PC-3 (cell line): ENCODE measurements at places on chromosomes 1 and 21. TPM values are rescaled to one million over a fixed set of nuclear protein-coding genes. Genes with fewer than 3 reads are reported as not detected.

Gene AKR7A3
- total RNA-seq, result 0.40 and 1.2 TPM in 2 replicates

Gene RGS13
- total RNA-seq, result 0.22 TPM in 1 of 2 replicates, not detected in the other

Gene PRMT6
- 20.5 and 20.7 TPM in 2 replicates for total RNA-seq

Gene PDE4B
- total RNA-seq, result 1.4 and 1.7 TPM in 2 replicates

Gene RAP1GAP
- 12.1 and 12.3 TPM in 2 replicates for total RNA-seq

Gene TFF2
- 21.1 and 22.9 TPM in 2 replicates for total RNA-seq

Gene CLEC20A
- total RNA-seq, result not detected in 2 replicates

Gene SFN
- total RNA-seq, result 411 and 577 TPM in 2 replicates

Gene MSH4
- total RNA-seq, result 0.17 TPM in 1 of 2 replicates, not detected in the other

Gene MMEL1
- 1.8 TPM in 1 of 2 replicates, not detected in the other for total RNA-seq

Gene SERPINC1
- total RNA-seq, result not detected in 2 replicates

Gene LAPTM5
- total RNA-seq, result not detected in 2 replicates

Gene TDRD5
- not detected in 2 replicates for total RNA-seq

Gene ATG4C
- 6.0 and 8.8 TPM in 2 replicates for total RNA-seq

Gene MEGF6
- 32.5 and 40.1 TPM in 2 replicates for total RNA-seq

Gene C1QB
- total RNA-seq, result not detected in 2 replicates

Gene UROD
- total RNA-seq, result 167 and 168 TPM in 2 replicates

Gene NFASC
- 1.6 and 4.6 TPM in 2 replicates for total RNA-seq

Gene PBXIP1
- 35.4 and 43.1 TPM in 2 replicates for total RNA-seq

Gene PLA2G5
- total RNA-seq, result not detected in 2 replicates

Gene LCE3E
- not detected in 2 replicates for total RNA-seq

Gene SPOCD1
- 4.1 and 5.4 TPM in 2 replicates for total RNA-seq

Gene SCMH1
- total RNA-seq, result 33.6 and 36.5 TPM in 2 replicates

Gene NHLH1
- not detected in 2 replicates for total RNA-seq

Gene OR6K2
- total RNA-seq, result not detected in 2 replicates

Gene ACTA1
- total RNA-seq, result 0.80 TPM in 1 of 2 replicates, not detected in the other

Gene PTPN22
- total RNA-seq, result 0.04 and 0.17 TPM in 2 replicates

Gene FCRL5
- total RNA-seq, result not detected in 2 replicates

Gene OR2L13
- not detected in 2 replicates for total RNA-seq

Gene SLC25A34
- total RNA-seq, result 0.44 and 2.6 TPM in 2 replicates

Gene RGL1
- 1.5 and 1.9 TPM in 2 replicates for total RNA-seq

Gene FYB2
- total RNA-seq, result not detected in 2 replicates

Gene IGSF9
- 15.6 and 19.9 TPM in 2 replicates for total RNA-seq

Gene SLC25A33
- total RNA-seq, result 11.8 and 14.5 TPM in 2 replicates

Gene KRTAP8-1
- not detected in 2 replicates for total RNA-seq

Gene CYP4A22
- not detected in 2 replicates for total RNA-seq

Gene GBP5
- not detected in 2 replicates for total RNA-seq

Gene C1QTNF12
- total RNA-seq, result 2.8 and 3.9 TPM in 2 replicates

Gene GRIK3
- total RNA-seq, result not detected in 2 replicates

Gene CSF3R
- total RNA-seq, result not detected in 2 replicates

Gene NTRK1
- total RNA-seq, result 0.15 and 0.40 TPM in 2 replicates
